ENCODE measurements at places on chromosomes 2 and 18. TPM values are rescaled to one million over a fixed set of nuclear protein-coding genes. Genes with fewer than 3 reads are reported as not detected.

DNA sequence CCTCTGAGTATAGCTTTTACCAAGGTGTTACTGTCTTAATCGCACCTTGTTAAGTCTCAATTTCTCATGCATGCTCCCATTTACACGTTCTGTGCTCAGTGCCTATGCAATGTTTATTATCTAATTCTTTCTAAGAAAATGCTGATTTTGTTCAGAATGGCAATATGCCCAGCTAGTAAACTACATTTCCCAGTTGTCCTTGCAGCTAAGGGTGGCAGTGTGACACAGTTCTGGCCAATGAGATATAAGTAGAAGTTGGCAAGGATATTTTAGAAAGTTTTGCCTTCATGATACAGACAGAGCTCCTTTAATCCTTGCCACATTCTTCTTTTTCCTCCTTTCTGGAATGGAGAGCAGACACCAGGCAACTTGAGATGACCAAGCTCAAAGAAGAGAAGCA lies 45.3 kb downstream of the POLE4 start:
- DNase-seq = no peak

DNA sequence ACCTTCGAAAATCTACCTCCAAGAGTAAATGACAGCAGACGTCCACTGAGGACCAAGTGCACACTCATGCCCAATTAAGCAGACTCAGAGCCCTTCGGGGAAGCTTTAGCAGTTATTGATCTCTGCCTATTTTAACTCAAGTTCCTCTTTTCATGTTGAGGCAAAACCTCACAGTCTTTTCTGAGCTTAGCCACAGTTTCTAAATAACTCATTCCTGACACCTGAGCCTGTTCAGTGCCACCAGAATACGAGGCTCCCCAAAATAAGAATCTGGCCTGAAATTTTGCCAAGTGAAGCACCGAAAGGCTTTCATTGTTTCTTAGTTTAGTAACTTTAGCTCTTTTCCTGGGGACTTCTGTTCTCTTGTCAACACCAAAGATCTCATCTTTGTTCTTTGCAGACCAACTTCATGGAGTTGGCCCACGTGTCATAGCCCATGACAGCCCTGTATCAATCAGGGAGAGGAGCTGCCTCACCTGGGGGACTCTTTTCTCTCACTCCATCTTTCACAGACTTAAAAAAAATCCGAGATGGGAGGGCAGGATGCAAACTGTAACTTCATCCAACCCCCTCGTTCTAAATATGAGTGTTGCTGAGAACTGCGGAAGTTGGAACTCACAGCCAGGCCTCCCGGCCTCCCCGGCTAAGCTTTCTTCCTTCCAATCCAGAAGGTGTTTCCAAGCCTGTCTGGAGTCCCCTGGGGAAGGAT lies 22.2 kb downstream of the INPP5D start:
- DNase-seq = no peak

GCG gene
- total RNA-seq = not detected

SERPINB4 gene
- not detected for total RNA-seq

DNA sequence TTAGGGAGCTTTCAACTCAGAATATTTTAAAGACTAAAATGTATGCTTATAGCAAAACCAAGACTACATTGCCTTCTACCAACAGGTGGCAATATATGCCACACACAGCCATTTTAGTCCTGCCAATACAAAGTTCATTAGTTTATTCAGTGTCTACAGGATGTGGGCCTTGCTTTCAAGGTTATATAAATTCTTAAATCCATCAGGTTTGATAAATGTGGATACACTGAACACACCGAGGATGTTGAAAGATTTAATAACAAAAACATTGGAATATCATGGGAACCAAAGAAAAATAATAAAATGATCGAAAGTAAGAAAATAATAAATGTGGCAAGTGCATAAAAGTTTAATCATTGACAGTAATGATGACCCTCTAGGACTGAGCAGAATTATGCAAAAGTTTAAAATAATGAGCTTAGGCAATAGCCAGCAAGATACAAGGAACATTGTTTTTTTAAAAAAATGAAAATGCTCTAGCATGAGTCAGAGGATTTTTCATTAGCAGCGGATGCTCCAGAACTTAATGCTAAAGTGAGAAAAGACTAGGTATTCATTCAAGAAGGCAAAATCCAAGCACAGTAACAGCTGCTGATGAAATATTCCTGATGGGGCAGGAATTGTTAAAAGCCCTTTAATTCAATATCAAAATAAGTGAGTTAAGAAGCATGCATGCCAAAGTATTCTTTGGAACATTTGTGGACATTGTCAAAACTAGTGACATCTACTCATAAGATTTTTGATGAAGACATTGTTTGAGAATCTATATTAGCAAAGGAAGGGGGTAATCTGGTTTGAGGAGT lies 14.2 kb downstream of the SCN9A start:
- DNase-seq = no peak

SLC9A2 gene
- total RNA-seq = not detected

SFT2D3 gene
- 4.9 TPM for total RNA-seq

DNA sequence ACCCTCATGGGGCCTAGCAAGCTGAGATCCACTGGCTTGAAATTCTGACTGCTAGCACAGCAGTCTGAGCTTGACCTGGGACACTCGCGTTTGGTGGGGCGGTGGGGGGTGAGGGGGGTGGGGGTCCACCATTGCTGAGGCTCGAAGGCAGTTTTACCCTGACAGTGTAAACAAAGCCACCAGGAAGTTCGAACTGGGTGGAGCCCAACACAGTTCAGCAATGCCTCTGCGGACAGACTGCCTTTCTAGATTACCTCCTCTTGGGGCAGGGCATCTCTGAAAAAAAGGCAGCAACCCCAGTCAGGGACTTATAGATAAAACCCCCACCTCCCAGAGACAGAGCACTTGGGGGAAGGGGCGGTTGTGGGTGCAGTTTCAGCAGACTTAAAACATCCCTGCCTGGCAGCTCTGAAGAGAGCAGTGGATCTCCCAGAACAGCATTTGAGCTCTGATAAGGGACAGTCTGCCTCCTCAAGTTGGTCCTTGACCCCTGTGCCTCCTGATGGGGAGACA lies 149.7 kb upstream of the TANK start:
- DNase-seq = no peak

MBP gene
- total RNA-seq = 43.8 TPM

- DNase-seq = peak; percentile 76
Observed at GRCh38 chr2:190791347-190791975, 89.2 kb upstream of the GLS start.

DNA sequence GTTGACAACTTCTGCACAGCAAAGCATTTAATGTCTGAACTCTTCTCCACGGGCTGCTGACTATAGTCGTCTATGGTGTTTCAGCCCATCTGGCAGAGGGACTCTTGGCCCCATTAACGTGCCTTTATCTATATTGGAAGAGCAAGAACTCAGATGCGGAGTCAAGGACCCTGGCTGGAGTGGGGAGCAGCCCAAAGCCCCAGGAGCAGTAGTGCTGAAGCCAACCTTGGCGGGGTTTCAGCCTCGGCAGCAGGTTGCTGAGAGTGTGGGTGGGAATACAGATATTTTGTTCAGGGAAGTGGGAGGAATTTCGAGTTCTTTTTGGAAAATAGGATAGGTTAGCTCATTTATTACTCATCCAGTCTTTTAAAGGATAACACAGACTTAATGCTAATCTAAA lies 34.2 kb downstream of the TMEM17 start:
- no peak for DNase-seq

DNA sequence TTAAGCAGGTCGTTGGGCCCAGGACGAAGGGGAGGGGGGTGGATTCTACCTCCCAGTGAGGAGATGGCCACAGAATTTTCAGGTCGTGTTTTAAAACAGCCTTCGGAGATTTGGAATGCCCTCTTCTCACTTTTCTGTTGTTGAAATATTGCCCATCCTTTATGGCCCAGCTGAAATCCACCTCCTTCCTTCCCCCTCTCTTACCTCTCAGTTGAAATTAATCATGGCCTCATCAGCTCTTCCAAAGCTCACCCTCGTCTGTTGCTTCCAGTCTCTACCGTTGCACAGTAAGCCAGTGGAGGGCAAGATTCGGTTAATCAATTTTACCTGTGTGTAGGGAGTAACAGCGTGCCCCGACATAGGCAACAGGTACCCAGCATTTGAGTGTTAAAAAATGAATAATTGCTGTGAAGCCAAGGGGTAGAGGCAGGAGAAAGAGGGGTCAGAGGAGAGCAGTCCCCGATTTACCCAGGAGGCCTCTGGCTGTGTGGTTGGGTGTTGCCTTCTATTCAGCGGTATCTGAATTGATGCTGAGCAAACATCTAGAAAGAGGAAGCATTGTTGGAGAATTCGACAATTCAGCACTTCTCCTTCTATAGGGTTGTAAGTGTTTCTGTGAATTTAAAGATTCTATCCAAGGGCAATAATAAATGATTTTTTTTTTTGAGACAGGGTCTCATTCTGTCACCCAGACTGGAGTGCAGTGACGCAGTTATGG lies 8.6 kb upstream of the PDIA6 start:
- DNase-seq = no peak

CCBE1 gene
- total RNA-seq = 0.36 TPM

DNA sequence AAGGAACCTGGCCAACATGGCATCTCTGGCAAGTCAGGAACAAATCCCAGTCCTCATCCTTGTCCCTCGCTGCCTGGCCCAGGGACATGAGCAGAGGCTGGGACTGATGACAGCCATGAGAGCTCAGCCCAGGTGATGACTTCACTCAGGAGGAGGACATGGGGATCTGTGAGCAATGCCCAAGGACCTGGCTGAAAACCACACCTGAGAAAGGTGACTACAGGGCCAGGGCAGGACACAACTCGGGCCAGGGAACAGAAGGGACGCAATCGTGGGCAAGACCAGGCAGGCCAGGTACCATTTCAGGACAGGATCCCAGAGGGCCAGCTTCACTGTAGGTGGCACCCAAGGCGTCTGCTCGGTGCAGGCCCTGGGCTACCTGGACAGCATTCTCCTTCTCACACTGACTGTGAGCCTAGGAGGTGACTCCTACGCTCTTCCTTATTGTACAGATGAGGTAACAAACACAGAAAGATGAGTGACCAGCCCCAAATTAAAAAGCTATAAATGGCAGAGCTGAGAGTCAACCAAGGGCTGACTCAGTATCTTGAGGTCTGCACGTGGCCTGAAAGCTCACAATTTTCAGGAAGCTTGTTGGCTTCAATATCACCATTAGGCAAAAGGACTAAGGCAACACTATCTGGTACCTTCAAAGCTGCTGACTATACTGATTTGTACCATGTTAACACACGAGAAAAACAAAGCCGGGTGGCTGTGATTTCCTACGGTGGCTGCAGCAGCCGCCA lies 141.1 kb downstream of the EIPR1 start:
- DNase-seq = no peak

AMER3 gene
- not detected for total RNA-seq

SAG gene
- total RNA-seq = not detected

- no peak for DNase-seq
Observed at GRCh38 chr2:220811952-220812570, 760.0 kb downstream of the EPHA4 start.

PSMA8 gene
- total RNA-seq = not detected

DNA sequence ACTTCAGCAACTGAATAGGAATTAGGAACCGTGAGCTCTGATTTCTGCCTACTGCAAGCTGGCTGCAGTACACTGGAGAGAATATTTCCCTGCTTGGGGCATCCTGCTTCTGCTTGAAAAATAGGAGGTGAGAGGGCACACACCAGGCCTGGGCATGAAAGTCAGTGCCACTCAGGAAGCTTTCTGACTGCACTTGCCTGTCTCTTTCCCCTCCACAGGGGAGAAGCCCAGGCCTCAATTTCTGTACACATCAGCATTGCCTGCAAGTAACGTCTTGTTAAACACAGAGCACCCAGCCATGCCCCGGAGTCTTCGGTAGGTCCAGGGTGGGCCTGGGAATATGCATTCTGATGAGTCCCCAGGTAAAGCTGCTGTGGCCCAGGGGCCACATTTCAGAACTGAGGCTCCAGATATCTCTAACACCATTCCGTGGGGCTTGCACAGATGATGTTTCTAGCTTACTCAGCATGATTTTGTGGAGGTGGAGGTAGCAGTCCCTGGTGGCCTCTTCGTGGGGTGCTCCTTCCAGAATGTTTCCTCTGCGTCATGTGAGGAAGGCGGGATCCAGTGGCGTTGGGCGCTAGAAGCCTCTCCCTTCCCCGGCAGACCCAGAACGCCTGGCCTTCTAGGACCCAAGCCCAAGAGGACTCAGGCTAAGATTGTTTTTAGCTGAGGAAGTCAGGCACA lies 114.1 kb downstream of the ZBTB7C start:
- DNase-seq = no peak

ANO7 gene
- 5.4 TPM for total RNA-seq

ZNF396 gene
- total RNA-seq = 4.4 TPM

DNA sequence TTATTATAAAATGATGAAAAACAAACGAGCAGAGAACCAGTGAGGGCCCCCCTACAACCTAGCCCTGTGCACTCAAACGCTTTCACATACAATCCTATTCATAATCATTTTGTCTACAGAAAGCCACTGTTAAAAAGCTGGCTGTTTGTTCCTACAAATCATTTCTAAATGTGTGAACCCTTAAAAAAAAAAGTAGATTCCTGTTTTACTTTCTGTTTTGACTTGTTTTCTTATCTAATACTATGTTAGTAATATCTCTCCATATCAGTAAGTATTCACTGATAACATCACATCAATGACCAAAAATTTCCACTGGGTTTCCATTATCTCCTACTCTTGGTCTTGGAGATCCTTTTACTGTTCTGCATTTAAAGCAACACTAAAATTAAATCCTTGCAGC lies 128.8 kb upstream of the TTC39C start:
- DNase-seq = no peak

REG1B gene
- 3.8 TPM for total RNA-seq

Data from aorta (tissue), 5 donors.